HCT116 (cell line): ENCODE measurements at places on chromosomes 1 and 21. TPM values are rescaled to one million over a fixed set of nuclear protein-coding genes. Genes with fewer than 3 reads are reported as not detected.

The HSPA6 gene
- not detected for total RNA-seq

The SSBP3 gene
- total RNA-seq: 37.5 TPM

DNA sequence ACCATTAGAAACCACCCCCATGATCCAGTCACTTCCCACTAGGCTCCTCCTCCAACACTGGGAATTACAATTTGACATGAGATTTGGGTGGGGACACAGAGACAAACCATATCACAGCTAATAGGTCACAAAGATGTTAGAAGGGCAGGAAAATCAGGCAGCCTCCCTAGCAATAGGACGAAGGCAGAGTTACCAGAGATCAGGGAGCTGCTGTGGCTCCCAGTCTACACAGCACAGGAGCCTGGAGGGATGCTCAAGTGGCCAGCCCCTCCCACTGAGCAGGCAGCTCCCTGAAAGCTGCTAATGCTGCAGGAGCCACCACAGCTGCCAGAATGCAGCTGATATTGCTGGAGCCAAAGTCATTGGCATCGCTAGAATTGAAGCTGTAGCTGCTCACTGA, 51.0 kb downstream of the CR1L start:
- DNase-seq: no peak

DNA sequence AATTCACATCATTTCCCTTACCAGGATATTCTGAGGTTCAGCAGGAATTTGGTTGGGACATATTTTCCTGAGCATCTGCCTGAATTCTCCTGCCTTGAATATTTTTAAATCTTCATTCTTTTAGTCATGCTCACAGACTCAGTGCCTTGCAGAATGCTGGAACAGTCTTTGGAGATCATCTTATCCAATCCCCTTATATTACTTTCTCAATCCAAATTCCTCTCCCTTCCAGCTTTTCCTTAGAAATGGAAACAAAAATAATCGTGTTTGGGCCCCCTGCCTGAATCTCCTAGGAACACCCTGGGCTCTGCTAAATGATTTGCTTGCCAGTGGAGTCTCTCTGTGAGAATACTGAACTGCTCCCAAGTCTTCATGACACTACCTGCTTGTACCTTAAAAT, 38.4 kb downstream of the LHX8 start:
- DNase-seq: no peak

The UBASH3A gene
- 0.07 TPM for total RNA-seq

GRCh38 chr1:63728611-63729226, 45.1 kb upstream of the ROR1 start:
- no peak for DNase-seq

DNA sequence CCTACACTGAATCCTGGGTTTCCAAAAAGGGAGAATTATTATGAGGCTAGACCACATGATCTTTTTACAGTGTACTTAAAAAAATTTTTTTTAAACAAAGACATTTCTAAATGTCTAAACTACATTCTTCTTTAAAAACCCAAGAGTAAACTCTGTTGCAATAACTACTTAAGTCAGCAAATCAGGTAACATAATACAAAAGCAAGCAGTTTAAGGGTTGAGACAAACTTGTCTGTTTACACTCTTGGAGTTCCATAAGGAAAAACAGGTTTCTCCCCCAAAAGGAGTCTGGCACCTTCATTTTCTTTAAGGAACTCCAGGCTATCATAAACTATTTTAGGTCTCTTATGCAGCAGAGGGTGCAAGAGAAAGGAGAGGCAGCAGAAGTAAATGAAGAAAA, 12.5 kb upstream of the ANKRD45 start:
- DNase-seq: no peak

The GBP5 gene
- total RNA-seq: 0.17 TPM

DNA sequence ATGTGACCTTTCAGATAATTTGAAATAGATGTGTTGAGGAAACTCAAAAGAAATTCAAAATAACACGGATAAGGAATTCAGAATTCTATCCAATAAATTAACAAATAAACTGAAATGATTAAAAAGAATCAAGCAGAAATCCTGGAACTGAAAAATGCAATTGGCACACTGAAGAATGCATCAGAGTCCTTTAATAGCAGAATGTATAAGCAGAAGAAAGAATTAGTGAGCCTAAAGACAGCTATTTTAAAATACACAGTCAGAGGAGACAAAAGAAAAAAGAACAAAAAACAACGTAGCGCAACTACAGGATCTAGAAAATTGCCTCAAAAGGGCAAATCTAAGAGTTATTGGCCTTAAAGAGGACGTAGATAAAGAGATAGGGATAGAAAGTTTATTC, 99.6 kb upstream of the SAMSN1 start:
- DNase-seq: no peak

DNA sequence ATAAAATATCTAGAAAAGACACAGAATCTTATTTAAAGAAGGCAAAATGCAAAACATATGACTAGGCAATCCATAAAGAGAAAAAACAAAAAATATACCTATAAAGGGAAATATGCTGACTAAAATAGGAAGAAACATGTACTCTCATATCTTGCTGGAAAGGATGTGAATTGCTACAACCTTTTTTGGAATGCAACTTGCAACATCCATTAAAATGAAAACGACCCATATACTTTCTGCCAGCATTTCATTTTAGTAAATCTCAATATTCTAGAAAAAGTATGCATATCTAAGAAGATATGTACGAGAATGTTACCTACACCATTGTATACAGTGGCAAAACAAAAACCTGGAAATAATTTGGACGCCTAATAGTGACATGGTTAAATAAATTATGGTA, 56.6 kb downstream of the EDEM3 start:
- DNase-seq: no peak
